A549 treated with dexamethasone at 1 μM for 4 hours (cell line): ENCODE measurements at places on chromosomes 11 and 22. TPM values are rescaled to one million over a fixed set of nuclear protein-coding genes. Genes with fewer than 3 reads are reported as not detected.

FAM181B gene
- total RNA-seq = 0.03 to 0.05 TPM (median 0.05 TPM) in 5 replicates

BAIAP2L2 gene
- total RNA-seq = 4.9 to 8.7 TPM (median 7.9 TPM) in 5 replicates

PIWIL4 gene
- 0.12 to 0.31 TPM (median 0.14 TPM) in 5 replicates for total RNA-seq

KRTAP5-11 gene
- total RNA-seq = not detected in 5 replicates

ARVCF gene
- 1.6 to 2.6 TPM (median 2.5 TPM) in 5 replicates for total RNA-seq

ANKRD13D gene
- 13.3 to 25.0 TPM (median 22.5 TPM) in 5 replicates for total RNA-seq

LRP4 gene
- 7.3 to 10.4 TPM (median 10.0 TPM) in 5 replicates for total RNA-seq

C11orf87 gene
- total RNA-seq = 0.02 TPM in 2 of 5 replicates, not detected in the others

PRMT3 gene
- 29.8 to 35.7 TPM (median 32.1 TPM) in 5 replicates for total RNA-seq

NPTXR gene
- 8.0 to 11.1 TPM (median 9.3 TPM) in 5 replicates for total RNA-seq

THY1 gene
- total RNA-seq = 12.7 to 17.5 TPM (median 15.1 TPM) in 5 replicates

C11orf91 gene
- 0.53 to 1.7 TPM (median 0.91 TPM) in 5 replicates for total RNA-seq

OSBP2 gene
- 8.2 to 11.8 TPM (median 11.1 TPM) in 5 replicates for total RNA-seq

RDX gene
- total RNA-seq = 112 to 184 TPM (median 153 TPM) in 5 replicates

TRPM5 gene
- not detected in 5 replicates for total RNA-seq

GLYAT gene
- total RNA-seq = not detected in 5 replicates
